ENCODE measurements at places on chromosomes 3 and 15. TPM values are rescaled to one million over a fixed set of nuclear protein-coding genes. Genes with fewer than 3 reads are reported as not detected.

Gene LMAN1L
- 88.7 TPM for total RNA-seq

Gene WDR76
- total RNA-seq, result 3.7 TPM

Gene ITGA11
- 12.6 TPM for total RNA-seq

Gene AADACL2
- 0.16 TPM for total RNA-seq

Gene TMEM212
- total RNA-seq, result not detected

Data from right atrium auricular region (tissue), 2 donors.